Activated CD4-positive, alpha-beta T cell treated with anti-CD3 and anti-CD28 coated beads for 36 hours (primary cell): ENCODE measurements at places on chromosomes 1 and 21.

GRCh38 chr1:169877800-169878491, 15.8 kb downstream of the SCYL3 start:
- no peak for DNase-seq

DNA sequence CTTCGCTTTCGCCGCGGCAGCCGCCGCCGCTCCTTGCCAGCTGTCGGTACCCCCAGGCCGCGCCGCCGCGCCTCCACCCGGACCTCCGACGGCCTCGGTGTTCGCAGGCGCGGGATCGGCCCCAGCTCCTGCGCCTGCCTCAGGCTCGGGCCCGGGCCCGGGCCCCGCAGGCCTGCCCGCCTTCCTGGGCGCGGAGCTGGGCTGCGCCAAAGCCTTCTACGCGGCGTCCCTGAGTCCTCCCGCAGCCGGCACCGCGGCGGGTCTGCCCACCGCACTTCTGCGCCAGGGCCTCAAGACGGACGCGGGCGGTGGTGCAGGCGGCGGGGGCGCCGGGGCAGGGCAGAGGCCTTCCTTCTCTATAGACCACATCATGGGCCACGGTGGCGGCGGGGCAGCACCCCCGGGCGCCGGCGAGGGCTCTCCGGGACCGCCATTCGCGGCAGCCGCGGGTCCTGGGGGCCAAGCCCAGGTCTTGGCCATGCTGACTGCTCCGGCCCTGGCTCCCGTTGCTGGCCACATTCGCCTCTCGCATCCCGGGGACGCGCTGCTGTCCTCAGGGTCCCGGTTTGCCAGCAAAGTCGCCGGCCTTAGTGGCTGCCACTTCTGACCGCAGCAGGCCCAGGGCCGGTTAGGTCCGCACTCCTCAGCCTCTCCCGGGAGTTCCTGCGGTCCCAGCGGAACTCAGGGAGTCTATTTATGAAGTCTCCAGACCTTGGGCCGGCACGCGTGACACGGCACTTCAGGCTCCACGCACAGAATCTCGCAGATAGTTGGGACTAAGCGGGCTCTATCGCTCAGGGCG, 1.4 kb downstream of the FOXD2 start:
- DNase-seq = peak; percentile 15

DNA sequence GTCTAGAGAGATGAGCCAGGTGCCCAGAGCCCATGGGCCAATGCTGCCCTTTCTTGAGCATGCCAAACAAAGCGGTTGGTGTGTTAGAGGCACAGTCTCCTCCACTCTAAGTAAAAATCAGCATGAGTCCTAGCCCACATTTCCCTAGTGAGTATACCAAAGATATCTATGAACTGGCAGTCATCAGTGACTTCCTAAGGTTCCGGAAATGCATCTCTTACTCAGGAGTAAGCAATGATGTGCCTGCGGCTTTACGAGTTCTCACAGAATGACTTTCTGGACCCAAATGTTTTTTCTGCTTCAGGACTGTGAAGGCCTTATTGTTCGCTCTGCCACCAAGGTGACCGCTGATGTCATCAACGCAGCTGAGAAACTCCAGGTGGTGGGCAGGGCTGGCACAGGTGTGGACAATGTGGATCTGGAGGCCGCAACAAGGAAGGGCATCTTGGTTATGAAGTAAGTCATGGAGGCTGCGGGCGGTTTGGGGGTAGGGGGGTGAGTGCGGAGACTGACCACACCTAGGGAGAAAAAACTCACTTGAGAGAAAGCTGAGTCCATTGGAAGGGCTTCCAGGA, 9.2 kb downstream of the PHGDH start:
- no peak for DNase-seq

DNA sequence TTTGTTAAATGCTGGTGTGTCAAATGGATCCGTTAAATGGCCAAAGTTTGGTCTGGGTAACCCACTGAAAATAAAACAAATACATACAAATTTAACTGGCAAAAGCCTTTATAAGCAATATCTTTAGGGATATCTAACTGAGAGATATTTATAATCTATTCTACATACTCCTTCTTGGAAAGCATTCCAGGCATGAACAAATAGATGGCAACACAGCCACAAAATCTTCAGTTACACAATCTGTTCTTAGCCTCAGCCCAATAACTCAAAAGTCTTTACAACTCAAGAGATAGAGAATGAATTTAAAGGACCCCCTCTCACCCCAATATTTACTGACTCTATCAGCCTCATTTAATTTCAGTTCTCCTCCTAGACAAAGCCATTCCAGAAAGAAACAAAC, 58.7 kb downstream of the NRDC start:
- no peak for DNase-seq

GRCh38 chr1:241714321-241715218, 62.5 kb downstream of the WDR64 start:
- DNase-seq = no peak

GRCh38 chr1:3249631-3250501, 180.9 kb downstream of the PRDM16 start:
- no peak for DNase-seq

- no peak for DNase-seq
Measured at GRCh38 chr1:159946242-159947187, 1.1 kb upstream of the IGSF9 start.

- no peak for DNase-seq
Measured at GRCh38 chr1:55214934-55215193, 300 bp downstream of the USP24 start.

DNA sequence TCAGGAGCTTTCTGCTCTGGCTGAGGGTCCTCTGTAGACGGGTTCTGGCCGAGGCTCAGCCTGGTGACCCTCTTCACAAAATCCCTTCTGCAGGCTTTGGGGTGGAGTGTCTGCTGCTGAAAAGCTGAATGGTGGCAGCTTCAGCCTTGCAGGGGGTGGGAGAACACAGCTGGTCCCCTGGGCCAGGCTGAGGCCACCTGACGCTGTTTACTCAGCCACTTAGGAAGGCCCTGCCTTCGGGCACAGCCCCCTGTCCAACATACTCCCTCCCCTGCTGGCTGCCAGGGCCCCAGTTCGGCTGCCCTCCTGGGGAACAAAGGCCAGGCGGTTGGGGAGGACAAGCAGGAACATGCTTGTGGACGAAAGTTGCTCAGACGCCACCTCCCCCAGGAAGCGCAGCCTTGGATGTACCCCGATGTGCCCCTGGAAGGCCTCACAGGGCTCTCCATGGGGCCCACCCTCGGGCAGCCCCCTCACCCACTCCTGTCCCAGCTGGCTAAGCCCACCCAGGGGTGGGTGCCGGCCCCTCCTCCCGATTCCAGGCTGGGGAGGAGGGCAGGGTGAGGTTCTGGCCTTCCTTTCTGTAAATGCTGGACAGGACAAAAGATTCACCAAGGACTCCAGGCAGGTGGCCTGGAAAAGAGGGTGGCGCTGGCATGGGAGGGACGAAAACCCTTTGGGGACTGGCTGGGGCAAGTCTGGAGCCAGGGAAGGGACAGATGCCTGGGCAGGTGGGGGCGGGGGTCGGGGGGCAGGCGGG, at the start of gene ANKRD65:
Gene ANKRD65, minus strand, starts transcription at position 130 of the 760 bp plus-strand sequence. CDS start 271 bp downstream, outside the sequence.
- no peak for DNase-seq
